AG08395 (cell line): ENCODE measurements at places on chromosomes 13 and 19.

DNA sequence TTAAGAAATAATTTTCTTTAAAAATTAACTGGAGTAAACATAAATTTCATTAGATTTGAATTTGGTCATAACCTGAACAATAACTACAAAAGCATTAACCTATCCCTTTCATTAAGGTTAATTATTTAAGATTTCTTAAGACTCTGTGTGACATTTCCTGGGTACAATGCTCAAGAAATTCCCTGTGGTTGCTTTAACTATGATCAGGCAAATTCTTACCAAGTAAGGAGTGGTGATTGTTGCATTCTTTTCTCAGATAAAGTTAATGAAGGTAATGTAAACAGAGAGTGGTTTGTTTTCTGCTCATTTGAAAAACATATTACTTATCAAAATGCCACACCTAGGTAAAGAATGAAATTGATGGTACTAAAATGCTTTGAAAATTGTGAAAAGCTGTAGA is 114.8 kb upstream of the MIR17HG start:
- DNase-seq, result no peak

DNA sequence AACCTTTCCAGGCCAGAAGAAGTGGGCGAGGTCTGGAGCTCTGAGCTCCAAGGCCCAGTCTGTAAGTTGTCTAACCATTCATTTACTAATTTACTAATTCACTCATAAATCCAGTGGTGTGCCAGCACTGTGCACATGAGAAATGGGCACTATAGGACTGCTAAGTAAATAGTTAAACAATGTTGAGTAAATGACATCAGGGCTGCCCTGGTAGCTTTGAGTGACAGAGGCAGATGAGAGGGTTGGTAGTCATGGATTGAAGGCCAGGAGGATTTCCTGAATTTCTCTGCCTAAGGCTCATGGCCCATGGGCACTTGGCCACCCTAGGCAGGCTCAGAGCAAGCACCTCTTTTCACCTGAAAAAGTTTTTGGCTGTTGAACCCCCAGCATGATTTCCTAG is 216.9 kb upstream of the RXFP2 start:
- DNase-seq, result no peak

- no peak for DNase-seq
These were observed 8.8 kb upstream of the ZNF541 start for GRCh38 chr19:47581605-47582319.

- no peak for DNase-seq
These were observed 26.0 kb downstream of the OR10H4 start for GRCh38 chr19:15974856-15975255.

GRCh38 chr13:101127741-101128353 is 288.5 kb downstream of the NALCN start:
- DNase-seq, result peak; percentile 74

GRCh38 chr13:70623239-70623638 is 515.0 kb upstream of the KLHL1 start:
- DNase-seq, result no peak

GRCh38 chr19:20171285-20171684 is 4.3 kb downstream of the ZNF486 start:
- no peak for DNase-seq

DNA sequence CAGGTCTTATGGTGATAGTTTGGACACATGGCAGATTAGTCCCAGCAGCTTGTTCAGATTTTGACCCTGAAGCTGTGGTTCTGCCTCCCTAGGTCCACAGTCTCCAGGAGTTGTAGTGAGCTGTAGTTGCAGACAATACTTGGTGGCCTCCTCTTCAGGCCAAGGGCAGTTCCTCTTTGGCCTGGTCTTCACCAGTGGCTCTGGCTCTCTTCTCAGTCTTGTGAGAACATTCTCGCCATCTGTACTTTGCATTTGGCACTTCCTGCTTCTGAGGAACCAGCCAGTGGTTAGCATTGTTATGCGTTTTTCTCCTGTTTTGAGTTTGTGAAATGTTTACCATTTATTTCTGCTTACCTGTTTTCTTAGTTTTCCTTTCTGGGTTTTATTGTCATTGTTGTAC is 40.7 kb downstream of the PCCA start:
- DNase-seq, result peak; percentile 8

DNA sequence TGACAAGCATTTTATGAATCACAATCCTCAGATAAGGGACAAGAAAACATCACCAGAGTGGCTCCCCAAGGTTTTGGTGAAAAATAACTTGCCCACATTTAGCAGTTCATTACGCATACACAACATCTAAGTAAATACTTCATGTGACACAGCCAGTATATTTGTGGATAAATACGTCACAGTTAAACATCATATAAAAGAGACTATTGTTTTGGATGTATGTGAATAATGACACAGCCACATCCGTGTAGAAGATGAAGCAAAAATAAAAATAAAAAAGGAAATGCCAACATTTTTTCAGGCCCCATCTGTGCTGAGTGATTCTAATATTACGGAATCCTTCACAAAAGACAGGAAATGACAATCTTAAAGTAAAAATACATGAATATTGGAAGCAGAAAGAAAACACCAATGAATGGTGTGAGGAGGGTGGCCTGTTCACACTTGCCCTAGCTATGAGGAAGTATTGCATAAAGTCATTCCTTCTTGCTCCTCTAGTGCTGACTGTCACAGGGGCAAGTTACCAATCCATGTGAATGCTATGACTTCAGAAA is 457.1 kb downstream of the KLF12 start:
- DNase-seq, result peak; percentile 11

GRCh38 chr13:96214824-96215445 is 125.0 kb downstream of the HS6ST3 start:
- DNase-seq, result no peak

DNA sequence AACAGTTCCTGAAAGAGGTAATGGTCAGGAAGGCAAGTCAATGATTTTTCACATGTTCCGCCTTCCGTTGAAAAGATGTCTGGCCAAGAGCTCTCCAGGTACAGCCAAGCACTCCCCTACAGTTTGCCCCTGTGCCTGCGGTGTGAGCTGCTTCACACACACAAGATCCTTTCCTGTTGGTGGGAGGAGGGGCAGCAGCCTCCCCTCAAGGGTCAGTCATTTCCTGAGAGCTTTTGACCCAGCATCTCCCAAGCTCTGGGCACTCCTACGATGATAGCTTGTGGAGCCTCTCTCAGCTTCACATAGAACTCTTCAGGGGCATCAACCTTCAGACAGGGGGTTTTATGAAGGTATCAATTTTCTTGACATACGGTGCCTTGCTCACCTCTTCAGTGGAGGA is 86.9 kb downstream of the DOCK9 start:
- no peak for DNase-seq

GRCh38 chr19:39200803-39201115 is 3.3 kb downstream of the SYCN start:
- no peak for DNase-seq

DNA sequence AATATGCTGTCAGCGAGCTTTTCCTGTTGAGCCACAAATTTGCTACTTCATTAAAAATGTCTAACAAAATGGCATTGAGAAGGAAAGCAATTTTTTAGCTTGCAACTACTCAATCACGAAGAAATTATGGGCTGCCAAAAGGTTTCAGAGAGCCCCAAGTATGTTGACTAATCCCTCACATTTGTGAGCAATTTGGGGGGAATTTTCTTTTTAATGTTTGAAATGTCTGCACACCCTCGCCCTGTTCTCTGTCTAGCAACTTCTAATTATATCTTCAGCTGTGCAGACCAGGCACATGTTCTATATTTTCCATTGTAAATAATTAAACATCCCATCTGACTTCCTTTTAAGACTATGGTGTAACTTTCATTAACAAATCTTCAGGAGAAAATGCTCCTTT is 192.9 kb downstream of the DCT start:
- no peak for DNase-seq

DNA sequence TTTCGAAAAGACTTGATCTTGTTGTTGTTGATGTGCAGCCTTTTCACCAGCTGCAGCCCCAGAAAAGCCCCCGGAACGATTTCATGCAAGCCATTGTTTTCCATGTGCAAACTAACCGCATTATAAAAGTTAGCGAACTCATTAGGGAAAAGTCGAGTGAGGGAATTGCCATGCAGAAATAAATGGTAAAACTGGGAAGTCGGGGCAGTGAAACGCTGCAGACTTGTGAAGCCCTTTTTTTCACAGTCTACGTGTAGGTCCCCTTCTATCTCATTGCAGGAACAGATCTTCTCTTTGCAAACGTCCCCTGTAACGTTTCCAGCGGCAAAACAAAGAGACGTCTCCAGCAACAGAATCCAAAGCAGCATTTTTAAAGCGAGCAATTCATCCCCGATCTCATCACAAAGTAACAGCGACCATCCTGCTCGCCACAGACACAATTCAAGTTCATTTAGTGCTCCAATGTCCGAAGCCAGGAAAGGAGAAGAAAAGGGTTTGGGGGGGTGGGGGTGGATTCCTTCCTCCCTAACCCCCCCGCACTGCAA is 1.1 kb downstream of the SLITRK1 start:
- DNase-seq, result no peak

- DNase-seq, result no peak
These were observed 5.9 kb downstream of the KLF12 start for GRCh38 chr13:74128156-74128767.

GRCh38 chr13:60463787-60464186 is 66.8 kb downstream of the TDRD3 start:
- DNase-seq, result no peak

DNA sequence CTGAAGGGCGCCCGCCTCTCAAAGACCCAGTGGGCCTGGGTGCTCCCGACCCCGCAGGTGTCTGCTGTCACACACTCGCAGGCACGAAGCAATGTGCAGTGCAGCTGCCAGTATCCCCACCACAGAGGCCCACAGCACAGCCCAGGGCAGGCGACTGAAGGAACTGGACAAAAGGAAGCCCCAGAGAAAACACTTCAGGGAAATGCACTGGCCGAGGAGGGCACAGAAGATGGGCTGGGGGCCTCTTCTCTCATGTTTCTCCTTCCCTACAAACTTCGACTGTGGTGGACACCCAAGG is 10.0 kb downstream of the AKAP8 start:
- no peak for DNase-seq

GRCh38 chr13:38759390-38759789 is 72.5 kb downstream of the FREM2 start:
- DNase-seq, result no peak

DNA sequence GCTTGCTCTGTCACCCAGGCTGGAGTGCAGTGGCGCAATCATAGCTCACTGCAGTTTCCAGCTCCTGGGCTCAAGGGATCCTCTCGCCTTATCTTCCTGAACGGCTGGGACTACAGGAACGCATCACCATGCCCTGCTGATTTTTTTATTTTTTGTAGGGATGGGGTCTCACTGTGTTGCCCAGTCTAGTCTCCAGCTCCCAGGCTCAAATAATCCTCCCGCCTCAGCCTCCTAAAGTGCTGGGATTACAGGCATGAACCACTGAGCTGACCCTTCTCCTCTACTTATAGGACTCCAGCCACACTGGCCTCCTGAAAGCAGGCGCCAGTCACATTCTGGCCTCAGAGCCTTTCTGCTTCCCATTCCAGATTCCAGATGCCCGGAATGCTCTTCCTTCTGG is 10.5 kb downstream of the DACT3 start:
- no peak for DNase-seq

- no peak for DNase-seq
These were observed 211.3 kb downstream of the RBM26 start for GRCh38 chr13:79194727-79195126.

DNA sequence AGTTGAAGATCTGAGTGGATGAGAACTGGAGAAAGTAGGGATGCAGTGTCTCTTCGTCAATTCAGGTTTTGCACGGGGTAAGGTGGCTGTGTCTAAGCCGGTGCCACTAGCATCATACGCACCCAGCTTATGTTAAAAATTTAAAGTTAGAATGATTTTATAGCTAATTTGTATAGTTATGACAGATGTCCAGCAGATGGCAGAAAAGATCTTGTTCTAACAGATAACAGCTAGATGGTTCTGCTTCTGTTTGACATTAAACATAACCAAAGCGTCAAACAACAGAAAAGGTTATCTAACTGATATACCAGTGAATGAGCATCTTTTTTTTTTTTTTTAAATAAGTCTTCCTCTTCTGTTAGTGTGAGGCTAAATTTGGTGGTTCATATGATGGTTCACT is 18.8 kb upstream of the EDDM13 start:
- peak; percentile 57 for DNase-seq

- DNase-seq, result no peak
These were observed 19.7 kb downstream of the ZC3H4 start for GRCh38 chr19:47093841-47094240.

DNA sequence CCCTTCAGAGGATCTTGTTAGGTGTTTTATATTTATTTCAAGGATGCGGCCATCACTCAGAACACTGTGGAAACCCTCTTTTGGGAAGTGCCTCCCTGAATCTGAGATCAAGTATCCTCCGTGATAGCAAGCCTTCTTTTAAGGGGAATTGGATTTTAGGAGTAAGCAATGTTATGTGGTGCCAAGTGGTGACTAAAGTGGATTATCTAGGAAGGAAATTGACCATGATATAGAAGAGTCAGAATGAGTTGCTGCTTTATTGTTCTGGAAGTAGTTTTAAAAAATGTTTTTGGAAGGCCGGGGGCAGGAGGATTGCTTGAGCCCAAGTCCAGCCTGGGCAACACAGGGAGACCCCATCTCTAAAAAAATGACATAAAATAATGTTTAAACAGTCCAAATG is 6.7 kb downstream of the ERCC5 start:
- no peak for DNase-seq

DNA sequence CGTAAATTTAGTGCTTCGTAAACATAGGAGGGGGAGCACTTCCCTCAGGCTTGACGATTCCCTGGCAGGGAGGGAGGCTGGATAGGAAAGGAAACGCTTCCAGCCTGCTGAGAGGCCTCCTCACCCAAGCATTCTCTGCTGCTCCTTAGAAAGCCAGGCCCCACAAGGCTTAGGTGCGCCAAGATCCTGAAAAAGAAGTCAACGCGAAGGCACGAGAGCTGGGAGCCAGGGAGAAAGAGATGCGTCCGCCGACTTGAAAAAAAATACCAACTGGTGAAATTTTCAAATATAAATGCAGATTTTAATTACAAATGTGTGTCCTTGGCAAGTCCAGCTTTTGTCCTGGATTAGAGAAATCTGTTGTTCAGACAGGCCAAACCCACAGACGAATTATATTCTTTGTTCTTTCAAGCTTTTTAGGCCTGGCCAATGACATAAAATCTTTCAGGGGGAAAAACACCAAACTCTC is 64.0 kb downstream of the ALOX5AP start:
- no peak for DNase-seq

GRCh38 chr13:94196413-94196812 is 283.1 kb downstream of the DCT start:
- no peak for DNase-seq

GRCh38 chr13:30453727-30454126 is 12.0 kb downstream of the HMGB1 start:
- no peak for DNase-seq

- no peak for DNase-seq
These were observed 2.2 kb downstream of the HCST start for GRCh38 chr19:35904311-35905068.
